Sigmoid colon (tissue), 7 donors: ENCODE measurements at places on chromosomes 12 and 14. TPM values are rescaled to one million over a fixed set of nuclear protein-coding genes. Genes with fewer than 3 reads are reported as not detected.

DNA sequence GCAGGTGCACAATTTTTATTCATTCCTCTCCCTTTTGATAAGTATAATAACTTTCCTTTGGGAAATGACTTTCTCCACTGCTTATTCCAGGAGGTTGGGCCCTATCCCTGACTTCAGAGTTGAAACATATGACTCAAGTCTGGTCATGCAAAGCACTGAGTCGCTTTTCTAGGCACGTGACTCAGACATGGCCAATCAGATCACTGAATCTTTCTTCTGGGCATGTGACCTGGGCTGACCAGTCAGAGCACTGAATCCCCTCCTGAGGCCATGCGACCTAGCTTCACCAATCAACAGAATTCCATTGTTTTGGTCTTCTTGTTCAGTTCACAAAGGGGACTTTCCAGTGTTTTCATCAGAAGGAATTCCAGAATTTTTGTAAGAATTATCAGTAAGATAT lies 377.1 kb upstream of the KITLG start:
- H3K4me1 ChIP-seq, result no peaks in the 10 kb centered on the region
- DNase-seq, result no peak
- H3K27me3 ChIP-seq, result no peaks in the 10 kb centered on the region
- no peaks in the 10 kb centered on the region for H3K36me3 ChIP-seq

DNA sequence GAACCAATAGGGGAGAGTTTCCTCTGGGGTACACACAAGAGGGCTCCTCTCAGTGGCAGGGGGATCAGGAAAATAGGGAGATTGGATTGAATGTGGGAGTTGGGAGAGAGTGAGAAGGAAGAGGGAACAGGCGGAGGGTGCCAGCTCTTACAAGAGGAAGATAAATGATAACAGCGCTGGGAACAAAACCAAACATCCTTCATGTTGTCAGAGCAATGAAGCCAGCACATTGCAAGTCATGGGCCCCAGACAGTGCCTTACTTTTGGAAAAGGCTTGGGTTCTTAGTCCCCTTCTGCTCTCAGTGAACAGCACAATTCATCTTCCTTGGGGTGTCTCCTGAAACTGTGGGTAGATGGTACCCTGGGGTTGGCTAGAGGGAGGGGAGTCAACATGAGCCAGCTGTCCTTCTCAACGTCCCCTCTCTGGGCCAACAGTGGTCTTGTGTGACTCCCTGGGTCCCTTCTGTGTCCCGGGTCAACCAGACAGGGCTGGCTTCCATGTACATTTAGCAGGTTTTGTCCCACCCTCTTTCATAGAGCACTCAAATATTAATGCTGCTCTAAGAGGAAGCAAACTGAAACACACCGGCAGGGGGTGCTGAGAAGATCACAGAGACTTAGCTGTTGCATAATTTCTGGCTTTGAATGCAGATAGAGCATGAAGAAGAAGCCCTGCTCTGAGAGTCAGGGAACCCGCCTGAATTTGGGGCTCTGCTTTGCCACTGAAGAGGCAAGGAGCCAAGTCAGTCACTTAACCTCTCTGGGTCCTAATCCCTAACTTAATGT lies 138.5 kb downstream of the ESRRB start:
- no peak for DNase-seq
- no peaks in the 10 kb centered on the region for H3K27me3 ChIP-seq
- H3K4me3 ChIP-seq, result no peak overlapping the region
- no peak overlapping the region for H3K27ac ChIP-seq
- no peaks in the 10 kb centered on the region for H3K36me3 ChIP-seq

DNA sequence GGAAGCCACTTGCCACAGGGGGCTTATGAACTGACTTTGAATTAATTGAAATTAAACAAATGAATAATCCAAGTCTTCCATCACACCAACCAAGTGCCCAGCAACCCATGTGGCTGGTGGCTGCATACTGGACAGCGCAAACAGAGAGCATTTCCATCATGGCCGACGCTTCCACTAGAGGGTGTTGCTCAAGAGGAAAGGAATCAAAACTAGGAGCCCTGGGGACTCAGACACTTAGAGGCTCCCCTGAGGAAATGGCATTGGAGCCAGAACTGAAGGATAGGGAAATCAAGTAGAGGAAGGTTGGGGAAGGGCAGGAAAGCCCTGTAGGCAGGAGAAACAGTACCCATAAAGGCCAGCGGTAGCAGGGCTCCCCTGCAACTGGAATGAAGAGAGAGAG lies 50.6 kb upstream of the NUAK1 start:
- H3K27me3 ChIP-seq, result no peaks in the 10 kb centered on the region
- H3K4me3 ChIP-seq, result no peak overlapping the region
- H3K4me1 ChIP-seq, result no peaks in the 10 kb centered on the region
- DNase-seq, result no peak

DNA sequence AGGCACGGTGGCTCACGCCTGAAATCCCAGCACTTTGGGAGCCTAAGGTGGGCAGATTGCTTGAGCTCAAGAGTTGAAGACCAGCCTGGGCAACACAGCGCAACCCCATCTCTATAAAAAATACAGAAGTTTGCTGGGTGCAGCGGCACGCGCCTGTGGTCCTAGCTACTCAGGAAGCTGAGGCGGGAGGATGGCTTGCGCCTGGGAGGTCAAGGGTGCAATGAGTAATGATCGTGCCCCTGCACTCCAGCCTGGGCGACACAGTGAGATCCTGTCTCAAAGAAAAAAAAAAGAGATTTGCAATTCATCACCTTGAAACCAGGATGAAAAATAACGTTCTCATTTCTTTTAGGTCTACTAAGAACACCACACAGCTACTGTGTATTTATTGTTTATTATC lies 4.0 kb downstream of the STX2 start:
- DNase-seq, result no peak
- H3K27me3 ChIP-seq, result no peaks in the 10 kb centered on the region
- no peaks in the 10 kb centered on the region for H3K36me3 ChIP-seq
- peaks cover 15% of the 10 kb centered on the region for H3K4me1 ChIP-seq
- no peak overlapping the region for H3K4me3 ChIP-seq

RTL1 gene
- not detected for total RNA-seq

IFI27L1 gene
- total RNA-seq, result 8.6 TPM
